Pancreas (tissue), 10 donors: ENCODE measurements at places on chromosomes 6 and 20. TPM values are rescaled to one million over a fixed set of nuclear protein-coding genes. Genes with fewer than 3 reads are reported as not detected.

The HLA-DQA2 gene
- 0.20 TPM for total RNA-seq

The NFATC2 gene
- total RNA-seq: 3.4 TPM

DNA sequence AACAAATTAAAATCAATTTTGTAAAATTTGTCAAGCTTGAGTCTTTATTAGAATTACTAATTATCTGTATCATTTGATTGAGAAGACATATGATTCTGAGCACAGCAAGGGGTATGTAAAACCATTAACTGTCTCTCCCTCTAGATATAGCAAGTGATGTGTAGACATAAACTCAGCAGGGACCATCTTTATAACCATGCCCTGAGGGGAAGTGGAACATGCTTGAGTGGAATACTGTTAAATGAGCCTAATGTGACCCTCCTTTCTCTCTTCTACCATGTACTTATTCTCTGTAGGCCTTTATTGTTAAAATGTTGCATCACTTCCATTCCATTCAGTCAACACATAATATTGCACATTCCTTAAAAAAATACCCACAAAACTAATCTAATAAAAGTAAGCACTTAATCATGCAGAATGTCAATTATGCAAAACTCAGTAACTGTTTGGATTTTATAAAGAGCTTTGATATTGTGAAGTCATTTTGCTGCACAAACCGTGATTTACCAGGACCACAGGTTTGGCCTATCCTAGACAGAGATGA, 896.6 kb upstream of the MANEA start:
- DNase-seq: no peak

DNA sequence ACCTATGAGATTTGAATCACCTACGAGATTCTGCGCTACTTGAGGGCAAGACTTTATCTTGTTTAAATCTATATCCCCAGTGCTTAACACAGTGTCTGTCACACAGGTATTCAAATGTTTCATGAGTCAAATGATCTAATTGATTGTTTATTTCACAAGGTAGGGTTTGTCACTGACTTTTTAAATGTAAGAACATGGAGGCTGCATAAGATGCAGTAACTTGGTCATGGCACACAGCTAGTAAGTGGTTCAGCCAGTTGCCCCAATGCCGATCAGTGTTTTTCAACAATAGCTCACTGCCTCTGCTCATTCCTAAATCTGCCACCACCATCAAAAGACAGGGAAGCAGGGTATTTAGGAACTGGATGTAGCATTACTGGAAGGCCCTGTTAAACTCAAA, 42.4 kb upstream of the LRRC1 start:
- no peak for DNase-seq

GRCh38 chr6:142302421-142303175, 791 bp downstream of the ADGRG6 start:
- no peak for DNase-seq

The OPN5 gene
- total RNA-seq: not detected

- peak; percentile 64 for DNase-seq
These were observed 16.3 kb downstream of the LRRC1 start for GRCh38 chr6:53811082-53811481.

GRCh38 chr6:36662827-36663256, 15.7 kb upstream of the CDKN1A start:
- peak; percentile 79 for DNase-seq

GRCh38 chr6:125957391-125957693, 772 bp downstream of the HINT3 start:
- DNase-seq: no peak

DNA sequence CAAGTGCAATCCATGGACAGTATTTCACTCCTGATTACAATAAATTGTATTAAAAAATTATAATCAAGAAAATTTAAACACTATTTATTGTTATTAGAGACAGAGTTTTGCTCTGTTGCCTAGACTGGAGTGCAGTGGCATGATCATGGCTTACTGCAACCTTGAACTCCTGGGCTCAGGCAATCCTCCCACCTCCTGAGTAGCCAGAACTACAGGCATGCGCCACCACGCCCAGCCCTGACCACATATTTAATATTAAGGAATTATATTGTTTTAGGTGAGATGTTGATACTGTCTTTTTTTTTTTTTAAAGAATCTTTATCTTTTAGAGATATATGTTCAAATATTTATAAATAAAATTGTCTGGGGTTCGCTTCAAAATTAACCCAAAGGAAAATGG, 14.6 kb downstream of the LCA5 start:
- no peak for DNase-seq

- DNase-seq: no peak
These were observed 60.1 kb downstream of the PPP1R14C start for GRCh38 chr6:150202934-150203333.

- no peak for DNase-seq
These were observed 60.2 kb downstream of the CHMP4B start for GRCh38 chr20:33871362-33871761.

- no peak for DNase-seq
These were observed 8.8 kb upstream of the SUPT3H start for GRCh38 chr6:45386501-45386900.

The XKR7 gene
- total RNA-seq: 0.05 TPM

The EYS gene
- total RNA-seq: 0.25 TPM

The SLC22A23 gene
- 16.3 TPM for total RNA-seq

GRCh38 chr6:43780941-43781928, 11.2 kb downstream of the VEGFA start:
- DNase-seq: no peak

DNA sequence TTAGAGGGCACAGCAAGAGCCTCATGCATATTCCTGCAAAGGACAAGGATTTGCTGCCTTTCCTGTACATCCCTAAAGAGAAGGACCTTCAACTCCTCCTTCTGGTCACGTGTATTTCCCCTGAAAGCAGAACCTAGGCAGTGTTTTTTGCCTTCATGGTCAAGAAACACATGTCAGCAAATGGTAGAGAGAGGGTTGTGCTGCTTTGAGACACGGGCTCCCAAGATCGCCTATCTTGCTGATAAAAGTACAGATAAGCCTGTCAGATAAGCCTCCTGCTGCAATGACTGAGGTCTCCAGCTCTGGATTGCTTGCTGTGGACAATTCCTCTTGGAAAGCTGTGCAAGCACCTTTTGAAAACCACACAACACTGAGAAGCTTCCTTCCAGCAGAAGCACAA, 580.8 kb downstream of the CBLN4 start:
- no peak for DNase-seq

DNA sequence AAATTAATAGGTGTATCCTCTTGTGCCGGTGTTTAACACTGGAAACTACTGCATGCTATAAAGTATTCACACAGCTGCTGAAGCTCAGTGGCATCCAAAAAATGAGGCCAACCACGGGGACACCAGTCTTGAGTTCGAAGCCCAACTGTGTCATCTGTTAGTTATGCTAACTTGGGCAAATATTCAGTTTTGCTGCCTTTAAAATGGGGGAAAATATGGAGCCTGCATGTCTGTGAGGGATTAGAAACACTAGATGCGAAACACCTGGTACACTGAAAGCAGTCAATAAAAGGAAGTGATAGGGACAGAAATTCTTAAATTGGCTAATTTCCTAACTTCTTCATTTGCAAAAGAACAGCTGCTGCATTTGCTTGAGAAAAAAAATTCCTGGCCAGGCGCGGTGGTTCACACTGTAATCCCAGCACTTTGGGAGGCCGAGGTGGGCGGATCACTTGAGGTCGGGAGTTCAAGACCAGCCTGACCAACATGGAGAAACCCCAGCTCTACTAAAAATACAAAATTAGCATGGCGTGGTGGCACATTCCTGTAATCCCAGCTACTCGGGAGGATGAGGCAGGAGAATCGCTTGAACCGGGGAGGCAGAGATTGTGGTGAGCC, 36.6 kb upstream of the MLIP start:
- no peak for DNase-seq

- no peak for DNase-seq
These were observed 41.0 kb upstream of the RPS6KA2 start for GRCh38 chr6:166667796-166668610.

DNA sequence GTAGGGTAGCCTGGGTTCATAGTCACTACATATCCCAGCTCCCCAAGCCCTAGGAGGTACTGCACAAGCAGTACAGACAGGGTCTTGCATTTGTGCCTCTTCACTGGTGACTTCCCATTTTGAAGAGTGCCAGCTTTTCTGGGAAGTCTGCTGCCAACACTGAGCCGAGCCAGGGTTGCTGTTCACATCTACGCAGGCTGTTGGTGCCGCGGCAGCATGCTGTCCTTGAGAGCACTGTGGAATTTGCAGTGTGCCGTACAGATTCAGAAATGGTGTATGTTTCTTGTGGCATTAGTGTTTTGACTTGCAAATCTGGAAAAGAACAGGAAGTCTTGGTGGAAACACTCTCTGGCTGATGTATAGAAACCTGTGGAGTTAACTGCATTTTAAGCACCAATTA, 67.5 kb downstream of the JARID2 start:
- DNase-seq: peak; percentile 27

DNA sequence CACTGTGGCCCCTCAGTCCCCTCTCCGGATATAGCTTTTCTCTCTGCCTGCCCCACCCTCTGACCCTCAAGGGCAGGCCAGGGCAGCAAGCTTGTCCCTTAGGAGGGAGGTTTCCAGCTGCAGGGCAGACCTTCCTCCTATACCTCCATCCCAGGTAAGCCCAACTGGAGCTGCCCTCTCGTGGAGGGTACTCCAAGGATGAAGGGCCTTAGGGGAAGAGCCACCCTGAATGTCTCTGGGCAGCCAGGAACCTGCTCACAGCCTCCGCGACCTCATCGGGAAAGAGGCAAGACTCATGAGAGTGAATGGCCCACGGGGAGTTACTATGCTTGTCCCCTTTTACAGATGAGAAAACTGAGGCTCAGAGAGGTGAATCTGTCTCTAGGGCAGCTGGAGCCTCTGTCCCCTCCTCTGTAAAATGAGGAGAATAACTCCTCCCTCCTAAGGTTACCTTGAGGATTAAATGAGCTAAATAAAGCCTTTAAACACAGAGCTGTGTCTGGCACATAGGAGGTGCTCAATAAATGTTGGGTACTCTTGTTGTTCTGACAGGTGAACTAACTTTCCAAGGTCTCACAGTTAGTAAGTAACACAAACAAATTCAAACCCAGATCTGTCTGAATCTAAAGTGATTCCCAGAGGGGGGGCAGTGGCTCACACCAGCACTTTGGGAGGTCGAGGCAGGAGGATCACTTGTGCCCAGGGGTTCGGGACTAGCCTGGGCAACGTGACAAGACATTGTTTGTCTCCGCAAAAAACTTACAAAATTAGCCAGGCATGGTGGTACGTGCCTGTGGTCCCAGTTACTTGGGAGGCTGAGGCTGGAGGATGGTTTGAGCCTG, 12.1 kb downstream of the SRXN1 start:
- no peak for DNase-seq

DNA sequence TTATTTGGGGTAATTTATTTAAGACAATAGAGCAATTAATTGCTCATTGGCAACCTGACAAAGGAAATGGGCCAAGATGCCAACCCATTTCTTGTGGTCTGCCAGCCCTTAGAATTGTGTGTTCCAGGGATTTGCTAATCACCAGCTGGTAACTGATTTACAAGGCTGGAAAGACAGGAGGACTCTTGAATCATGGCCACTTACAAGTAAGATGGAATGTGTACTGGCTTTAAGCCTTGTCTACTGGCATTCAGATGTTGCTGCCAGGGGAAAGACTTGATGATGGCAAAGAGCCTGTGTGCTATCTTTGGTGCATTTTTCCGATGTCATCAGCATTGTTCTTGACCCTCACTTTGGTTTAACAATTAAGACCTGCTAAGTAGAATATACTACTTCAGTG, 91.0 kb downstream of the BCKDHB start:
- no peak for DNase-seq

DNA sequence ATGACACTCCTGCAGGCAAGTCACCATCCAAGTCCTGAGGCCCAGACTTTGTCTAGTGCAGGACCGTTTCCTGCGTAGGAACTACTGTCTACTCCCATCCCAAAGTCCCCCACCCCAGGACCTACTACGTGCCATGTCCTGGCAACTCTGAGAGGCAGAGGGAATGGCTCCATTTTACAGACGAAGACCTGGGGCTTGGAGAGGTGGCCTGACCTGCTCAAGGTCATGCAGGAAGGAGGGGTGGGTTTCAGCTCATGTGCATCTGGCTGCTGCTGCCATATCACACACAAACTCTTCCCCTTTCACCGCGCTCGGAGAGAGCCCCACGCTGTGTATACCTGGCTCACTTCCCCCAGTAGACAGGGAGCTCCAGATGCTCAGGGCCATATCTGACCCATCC, 1.2 kb upstream of the NOL4L start:
- no peak for DNase-seq

The AIF1 gene
- 3.1 TPM for total RNA-seq

DNA sequence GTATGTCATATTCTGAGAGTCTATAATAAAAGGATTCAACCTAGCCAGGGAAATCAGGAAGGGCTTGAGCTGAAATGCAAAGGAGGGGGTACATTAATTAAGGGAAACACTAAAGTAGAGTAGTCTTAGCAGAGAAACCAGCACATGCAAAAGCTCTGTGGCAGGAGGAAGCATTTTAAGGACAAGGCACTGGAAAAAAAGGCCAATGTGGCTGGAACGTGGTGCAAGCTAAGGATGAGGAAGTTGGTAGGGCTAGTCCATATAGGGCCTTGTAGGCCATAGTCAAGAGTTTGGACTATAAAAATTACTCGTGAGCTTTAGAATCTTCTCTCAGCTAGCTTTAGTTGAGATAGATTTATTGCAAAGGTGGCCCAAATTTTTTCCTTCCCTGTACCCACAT, 75.2 kb upstream of the TOP1 start:
- DNase-seq: no peak

The SLC35D3 gene
- total RNA-seq: 0.56 TPM

GRCh38 chr20:23995905-23996666, 7.5 kb upstream of the GGTLC1 start:
- DNase-seq: no peak

DNA sequence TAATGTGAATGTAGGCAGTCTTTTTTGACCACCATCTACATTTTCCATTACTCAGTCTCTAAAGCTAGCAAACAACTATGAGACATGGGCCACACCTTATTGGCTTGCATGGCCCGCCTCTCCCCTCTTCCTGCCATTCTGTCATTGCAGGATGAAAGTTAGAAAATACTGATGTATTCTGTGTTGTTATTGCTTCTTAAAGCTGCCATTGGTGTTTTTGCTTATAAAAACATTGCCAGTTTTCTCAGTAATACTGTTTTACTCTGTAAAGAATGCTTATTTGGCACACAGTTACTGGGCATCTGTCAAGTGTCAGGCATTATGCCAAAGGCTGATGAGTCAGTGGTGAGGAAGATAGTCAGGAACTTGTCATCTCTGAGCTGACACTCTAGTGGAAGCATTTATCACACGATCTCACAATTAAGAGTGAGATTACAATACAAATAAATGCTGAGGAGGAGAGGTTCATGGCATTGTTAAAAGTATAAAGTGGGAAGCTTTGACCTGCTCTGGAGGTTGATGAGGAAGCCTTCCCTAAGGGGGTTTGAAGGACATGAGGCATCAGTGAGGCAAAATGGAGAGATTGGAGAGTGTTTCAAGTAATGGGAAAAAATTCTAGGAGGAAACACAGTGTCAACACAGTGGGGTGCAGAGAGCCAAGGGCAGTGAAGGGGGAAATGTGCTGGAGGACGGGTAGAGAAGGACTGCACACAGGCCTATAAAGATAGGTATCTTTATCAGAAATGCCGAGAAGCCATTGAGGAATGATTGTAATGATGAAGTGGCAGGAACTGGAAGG, 14.7 kb downstream of the KLHL32 start:
- DNase-seq: no peak
